D341Med (cell line): ENCODE measurements at places on chromosomes 7 and 10.

DNA sequence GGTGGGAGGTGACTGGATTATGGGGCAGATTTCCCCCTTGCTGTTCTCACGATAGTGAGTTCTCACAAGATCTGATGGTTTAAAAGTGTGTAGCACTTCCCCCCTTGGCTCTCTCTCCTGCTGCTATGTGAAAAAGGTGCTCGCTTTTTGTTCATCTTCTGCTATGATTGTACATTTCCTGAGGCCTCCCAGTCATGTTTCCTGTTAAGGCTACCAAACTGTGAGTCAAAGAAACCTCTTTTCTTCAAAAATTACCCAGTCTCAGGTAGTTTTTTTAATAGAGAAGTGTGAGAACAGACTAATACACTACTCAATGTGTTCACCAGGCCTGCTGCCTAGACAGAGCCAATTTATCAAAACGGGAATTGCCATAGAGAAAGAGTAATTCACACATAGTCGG lies 49.7 kb downstream of the SDHAF3 start:
- DNase-seq: no peak

- no peak for DNase-seq
Observed at GRCh38 chr10:131258256-131258655, 53.3 kb downstream of the TCERG1L start.

DNA sequence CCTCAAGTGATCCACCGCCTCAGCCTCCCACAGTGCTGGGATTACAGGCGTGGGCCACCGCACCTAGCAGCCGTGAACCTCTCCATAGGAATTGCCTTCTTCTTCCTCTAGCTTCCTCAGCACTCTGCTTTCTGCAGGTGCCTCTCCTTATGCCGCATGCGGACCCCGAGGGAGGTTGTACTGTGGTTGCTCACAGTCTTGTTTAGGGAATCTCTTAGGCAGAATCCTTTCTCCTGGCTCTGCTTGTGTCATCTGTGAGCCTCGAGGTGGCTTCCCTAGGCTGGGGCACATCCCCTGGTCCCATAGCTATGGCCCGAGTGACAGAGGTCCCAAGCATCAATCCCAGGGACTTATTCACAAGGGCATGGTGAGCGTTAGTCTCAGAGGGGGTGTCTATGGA lies 33.2 kb upstream of the GIMAP8 start:
- DNase-seq: peak; percentile 3

GRCh38 chr7:137916564-137916963 lies 69.8 kb upstream of the DGKI start:
- DNase-seq: no peak

DNA sequence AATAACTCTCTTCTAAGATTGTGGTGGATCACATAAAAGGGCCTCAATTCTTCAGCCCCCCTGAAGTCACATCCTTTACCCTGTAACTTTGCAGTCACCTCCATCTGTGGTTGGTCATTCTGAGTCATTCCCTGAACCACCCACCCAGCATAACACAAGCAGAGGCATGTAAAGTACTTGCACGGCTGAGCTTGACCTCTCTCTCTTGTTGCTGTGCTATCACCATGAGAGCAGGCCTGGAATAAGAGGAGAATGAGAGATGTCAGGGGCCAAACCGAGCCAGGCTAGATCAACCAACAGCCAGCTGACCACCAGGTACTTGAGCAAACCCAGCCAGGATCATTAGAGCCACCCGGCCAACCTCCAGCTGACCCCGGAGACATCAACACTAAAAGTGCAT lies 13.5 kb upstream of the STK17A start:
- DNase-seq: no peak

DNA sequence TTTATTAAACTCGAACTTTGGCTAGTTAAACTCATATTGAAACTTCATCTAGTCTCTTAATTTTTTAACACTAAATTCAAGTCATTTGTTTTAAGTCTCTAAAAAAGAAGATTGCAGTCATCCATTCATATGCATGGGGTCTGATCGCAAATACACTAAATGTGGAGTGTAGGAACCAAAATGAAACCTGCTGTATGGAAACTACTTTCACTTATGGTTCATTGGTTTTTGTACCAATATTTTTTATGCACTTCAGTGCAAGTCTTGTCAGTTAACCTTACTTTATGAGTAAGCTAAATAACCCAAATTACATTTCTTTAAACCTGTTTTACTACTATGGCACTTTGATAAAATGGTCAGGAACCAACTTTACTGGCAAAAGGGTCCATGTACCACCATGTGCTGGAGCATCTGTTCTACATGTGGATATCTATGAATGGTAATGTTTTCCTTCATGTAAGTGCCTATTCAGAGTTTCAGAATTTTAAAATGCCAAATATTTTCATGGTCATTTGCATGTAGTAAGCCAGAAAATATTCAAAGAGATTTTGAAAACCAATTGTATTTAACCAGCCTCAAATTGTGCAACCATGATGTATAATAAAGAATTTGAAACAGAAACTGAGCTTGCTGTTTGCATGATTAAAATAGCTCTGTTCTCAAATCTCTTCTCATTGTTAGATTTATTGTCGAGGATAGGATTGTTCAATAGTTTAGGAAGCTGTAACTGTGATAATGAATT lies 7.6 kb upstream of the SUPV3L1 start:
- DNase-seq: no peak

DNA sequence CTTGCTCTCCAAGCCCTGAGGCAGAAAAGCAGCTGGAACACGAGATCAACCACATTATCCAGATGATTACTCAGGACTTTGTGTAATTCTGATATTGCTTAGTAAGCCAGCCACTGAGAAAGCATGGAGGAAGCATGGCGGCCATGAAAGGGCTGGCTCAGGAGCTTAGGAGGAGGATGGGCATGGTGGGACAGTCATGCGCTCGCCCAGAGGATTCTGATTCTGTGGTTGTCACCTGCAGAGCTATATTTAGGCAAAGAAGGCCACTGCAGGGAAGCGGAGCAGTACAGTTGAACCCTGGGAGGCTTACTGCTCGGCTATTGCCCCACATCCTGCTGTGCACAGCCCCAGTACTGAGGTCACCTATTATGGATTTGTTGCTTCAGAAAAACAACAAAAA lies 128.8 kb upstream of the DNAJB12 start:
- no peak for DNase-seq

DNA sequence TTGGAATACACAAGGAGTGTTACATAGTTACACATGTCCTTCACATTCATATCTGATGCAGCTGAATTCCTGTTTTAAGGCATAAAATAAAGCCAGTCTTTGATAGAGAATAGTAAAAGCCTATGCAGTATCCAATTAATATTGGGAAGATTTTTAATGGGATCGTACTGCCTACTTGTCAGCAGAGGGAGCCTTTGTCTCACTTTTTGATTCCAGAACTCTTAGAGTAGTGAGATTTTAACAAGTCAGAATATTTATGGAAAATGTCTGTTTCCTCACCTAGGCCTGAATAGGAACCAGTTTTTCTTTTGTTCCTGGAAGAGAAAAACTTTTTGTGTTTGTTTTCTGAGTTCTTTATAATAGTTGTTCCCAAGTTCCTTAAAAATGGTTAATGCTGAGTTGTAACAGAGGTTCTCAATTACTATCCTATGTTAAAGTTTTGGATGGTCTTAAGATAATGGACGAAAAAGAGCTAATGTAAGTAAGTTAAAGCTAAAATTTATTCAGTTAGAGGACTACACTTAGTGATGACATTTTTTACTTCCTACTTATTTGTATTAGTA lies 114.0 kb downstream of the BBS9 start:
- DNase-seq: peak; percentile 43

GRCh38 chr7:155763122-155763521 lies 49.1 kb downstream of the SHH start:
- no peak for DNase-seq

GRCh38 chr10:101111547-101111946 lies 19.6 kb upstream of the TLX1 start:
- DNase-seq: no peak

DNA sequence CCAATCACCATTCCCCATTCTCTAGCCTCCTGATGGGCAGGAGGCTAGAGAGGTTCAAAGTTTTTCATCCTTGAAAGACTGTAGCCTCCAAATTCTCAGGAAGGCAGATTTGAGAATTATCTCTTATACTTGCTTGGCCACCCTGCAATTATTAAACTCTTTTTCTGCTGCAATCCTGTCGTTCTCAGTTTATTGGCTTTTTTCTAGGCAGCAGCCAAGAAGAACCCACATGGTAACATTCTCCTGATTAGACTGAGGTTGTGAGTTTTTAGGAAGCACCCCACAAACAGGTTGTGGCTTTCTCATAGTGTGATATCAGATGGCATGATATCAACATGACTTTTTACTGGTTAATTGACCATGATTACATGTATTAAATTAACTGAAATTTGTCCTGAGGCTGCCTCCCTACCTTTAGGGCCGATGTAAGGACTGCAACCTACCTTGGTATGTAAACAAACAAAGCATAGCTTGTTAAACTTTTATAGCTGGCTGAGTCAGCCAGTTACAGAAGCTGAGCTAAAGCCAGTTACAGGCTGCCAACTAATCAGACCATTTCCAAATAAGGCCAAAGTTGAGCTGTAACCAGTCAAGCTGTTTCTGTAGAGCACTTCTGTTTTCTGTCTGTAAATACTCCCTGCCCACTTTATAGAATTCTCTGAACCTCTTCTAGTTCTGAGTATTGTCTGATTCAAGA lies 3.2 kb upstream of the ZNF248 start:
- DNase-seq: no peak

- DNase-seq: no peak
Observed at GRCh38 chr10:114726820-114727271, 68.8 kb upstream of the ABLIM1 start.
